ENCODE measurements at places on chromosomes 1 and 21.

DNA sequence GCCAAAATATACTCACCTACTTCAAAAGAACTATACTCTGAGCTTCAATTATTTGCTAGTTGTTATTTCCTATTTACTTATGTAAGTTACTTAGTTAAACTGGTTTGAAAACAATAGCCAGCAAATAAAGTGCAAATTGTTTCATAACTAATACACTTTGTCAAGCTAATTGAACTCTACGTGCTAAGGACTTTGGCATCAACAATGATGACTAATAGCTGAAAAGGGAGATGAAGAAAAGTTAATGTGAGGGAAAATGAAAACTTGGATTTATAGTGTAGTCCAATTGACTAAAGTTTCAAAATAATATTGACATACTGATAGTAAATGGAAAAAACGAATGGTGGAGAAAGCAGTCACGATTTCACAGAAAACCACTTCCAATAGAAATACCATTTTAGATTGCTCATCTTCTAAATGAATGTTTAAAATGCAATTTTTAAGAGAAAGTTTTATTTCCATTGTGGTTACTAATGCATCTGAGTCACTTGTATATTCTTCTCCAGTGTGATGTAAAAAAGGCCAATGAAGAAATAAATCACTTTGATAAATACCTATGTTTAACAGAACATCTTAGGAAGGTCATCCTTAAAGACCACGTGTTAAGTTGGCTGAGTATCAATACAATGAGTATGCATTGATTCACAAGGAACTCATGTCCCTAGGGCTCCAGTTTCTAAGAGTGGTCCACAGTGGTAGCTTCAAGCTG lies 455.2 kb downstream of the LTN1 start:
- DNase-seq: no peak

DNA sequence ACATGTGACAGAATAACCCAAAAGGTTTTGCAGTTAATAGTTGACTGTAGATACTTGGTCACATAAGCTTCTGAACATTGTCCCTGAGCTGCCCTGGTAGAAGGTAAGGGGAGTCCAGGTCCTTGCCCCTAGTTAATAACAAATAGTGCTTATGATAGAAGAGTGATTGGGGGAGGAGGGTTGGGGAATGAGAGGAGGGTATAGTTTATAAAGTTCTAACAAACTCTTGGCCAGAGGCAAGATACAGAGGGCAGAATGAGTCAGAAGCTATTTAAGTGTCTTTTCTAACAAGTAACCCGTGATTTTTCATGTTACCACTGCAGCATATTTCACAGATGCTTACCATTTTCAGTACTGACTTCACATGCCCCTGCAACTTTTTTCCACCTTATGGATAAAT lies 26.7 kb upstream of the MYOCOS start:
- DNase-seq: no peak

DNA sequence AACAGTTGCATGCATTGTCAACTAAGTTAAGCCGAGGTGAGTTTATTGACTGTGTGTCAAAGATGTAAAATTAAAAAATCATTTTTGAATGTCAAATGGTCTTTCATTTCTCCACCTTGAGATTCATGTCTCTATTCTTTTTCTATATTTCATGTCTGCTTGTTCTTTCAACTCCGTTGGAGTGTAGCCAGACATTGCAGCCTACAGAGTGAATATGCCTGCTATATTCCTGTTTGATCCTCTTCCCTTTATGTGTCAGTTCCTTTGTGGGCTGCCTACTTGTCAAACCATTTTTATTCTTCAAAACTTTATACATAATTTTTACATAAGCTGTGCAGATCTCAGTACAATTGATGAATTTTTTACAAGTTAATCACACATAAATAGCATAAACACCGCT lies 1325.8 kb upstream of the PRMT6 start:
- no peak for DNase-seq

DNA sequence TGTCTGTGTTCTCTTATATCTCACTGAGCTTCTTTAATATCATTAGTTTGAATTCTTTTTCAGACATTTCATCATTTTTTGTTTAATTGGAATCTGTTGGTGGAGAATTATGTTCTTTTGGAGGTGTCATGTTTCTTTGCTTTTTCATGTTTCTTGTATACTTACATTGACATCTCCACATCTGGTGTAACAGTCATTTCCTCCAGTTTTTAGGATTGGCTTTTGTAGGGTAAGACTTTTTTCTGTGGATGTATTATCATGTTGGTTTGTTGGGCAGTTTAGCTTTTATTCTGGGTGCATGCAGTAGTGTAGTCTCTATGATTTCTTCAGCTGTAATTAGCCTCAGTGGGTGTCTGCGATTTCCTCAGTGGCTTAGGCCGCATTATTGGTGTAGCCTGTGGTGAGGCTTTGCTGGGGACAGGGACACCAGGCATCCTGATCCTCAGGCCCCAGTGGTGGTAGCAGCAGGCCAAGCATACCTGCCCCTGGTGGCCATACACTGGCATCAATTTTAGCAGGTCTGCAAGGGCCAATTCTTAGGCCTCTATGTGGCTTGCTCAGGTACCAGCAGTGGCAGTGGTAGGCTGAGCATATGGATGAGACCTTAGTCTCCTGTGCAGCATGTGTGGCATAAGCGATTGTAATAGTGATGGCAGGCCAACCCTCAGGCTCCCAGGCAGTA lies 77.6 kb upstream of the SAMD13 start:
- no peak for DNase-seq

- DNase-seq: no peak
Measured at GRCh38 chr1:30698401-30698981, 24.9 kb downstream of the MATN1 start.

- DNase-seq: no peak
Measured at GRCh38 chr1:44670751-44671640, 3.3 kb downstream of the TMEM53 start.

DNA sequence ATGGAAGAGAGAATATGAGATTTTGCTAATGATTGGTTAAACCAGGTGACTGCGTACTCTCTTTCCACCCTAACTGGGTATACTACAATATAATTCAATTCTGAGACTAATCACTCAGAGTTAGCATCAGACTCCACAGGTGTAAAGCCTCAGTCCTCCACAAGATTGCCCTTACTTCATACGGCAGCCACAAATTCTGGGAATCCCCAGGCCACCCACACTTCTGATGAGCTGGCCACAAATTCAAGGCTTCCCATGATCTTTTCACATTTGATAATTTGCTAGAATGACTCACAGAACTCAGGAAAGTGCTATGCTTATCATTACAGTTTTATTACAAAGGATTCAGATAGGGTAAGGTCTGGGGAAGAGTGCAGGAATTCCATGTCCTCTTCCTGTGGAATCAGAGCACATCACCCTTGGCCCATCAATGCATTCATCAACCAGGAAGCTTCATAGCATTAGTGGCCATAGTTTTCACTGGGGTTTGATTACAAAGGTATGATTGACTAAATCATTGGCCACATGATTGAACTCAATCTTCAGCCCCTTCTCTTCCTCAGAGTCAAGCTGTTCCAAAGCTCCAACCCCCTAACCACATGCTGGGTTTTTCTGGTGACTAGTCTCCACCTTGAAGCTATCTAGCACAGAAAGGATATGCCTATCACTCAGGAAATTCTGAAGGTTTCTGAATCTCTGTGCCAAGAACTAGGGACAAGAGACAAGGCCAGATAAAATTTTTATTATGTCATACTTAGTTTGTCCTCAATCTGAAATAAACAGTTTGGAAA lies 131.7 kb downstream of the HHIPL2 start:
- no peak for DNase-seq

- peak; percentile 33 for DNase-seq
Measured at GRCh38 chr1:185566995-185567394, 167.2 kb upstream of the HMCN1 start.

DNA sequence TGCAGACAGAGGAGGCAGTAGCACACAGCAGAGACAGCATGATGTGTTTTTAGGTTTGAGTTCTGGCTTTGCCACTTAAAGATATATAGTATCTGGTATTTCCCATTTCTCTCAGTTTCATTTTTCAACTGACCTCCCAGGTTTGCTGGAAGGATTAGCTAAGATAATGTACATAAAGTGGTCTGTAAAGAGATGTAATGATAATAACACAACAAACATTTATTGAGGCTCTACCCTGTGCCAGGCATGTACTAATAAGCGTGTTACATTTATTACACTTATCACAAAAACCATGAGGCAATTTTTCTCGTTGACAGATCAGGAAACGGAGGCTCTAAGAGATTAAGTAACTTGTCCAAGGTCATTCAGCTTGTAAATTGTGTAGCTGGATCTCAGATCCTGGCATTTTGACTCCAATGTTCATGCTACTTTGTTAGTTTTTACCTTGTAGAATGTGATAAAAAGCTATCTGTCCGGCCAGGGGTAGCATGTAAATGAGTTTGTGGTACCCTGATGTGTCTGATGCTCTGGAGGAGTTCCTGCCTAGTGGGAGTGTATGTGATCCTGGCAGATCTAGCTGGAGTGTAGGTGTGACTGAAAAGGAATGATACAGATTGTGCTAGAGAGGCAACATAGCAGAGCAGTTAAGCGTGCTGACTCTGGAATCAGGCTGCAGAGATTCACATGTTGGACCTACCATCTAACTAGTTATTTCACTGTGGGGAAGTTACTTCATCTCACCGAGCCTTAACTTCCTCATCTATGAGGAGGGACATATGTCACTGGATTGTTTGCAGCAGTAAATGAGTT lies 146.6 kb downstream of the VPS13D start:
- DNase-seq: peak; percentile 93

- DNase-seq: no peak
Measured at GRCh38 chr21:35436899-35437298, 387.8 kb upstream of the RUNX1 start.

- DNase-seq: no peak
Measured at GRCh38 chr1:117014209-117014608, 12.6 kb downstream of the CD101 start.

GRCh38 chr1:147599362-147600118 lies 58.2 kb downstream of the BCL9 start:
- peak; percentile 95 for DNase-seq

- DNase-seq: no peak
Measured at GRCh38 chr1:29673669-29674626, 437.6 kb downstream of the PTPRU start.

GRCh38 chr1:184035719-184036516 lies 1.6 kb downstream of the COLGALT2 start:
- DNase-seq: no peak

DNA sequence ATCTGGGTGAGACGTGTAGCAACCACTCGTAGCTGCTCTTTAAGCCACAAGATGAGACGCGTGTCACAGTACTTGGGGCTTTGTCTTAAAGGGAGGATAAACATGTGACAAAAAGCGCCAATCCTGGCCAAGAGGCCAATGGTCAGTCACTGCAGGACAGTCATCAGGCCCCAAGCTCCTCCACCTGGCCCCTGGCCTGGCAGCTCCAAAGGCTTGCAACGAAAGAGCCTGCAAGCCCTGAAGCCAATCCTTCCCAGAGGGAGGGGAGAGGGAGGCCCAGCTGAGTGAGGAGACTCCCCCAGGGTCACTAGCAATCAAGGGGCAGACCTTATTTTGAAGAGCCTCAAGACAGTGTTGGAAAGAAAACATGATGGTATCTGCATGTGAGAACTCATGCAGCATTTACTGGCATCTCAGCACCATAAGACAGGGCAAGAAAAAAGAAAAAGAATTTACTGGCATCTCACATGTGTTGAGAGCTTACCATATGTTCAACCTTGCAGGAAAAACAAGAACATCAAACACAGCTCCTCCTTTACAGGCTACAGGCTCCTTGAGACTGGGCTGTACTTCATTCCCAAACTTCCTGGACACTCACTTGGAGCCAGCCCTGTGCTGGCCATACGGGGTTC lies 11.4 kb downstream of the GLIS1 start:
- no peak for DNase-seq

DNA sequence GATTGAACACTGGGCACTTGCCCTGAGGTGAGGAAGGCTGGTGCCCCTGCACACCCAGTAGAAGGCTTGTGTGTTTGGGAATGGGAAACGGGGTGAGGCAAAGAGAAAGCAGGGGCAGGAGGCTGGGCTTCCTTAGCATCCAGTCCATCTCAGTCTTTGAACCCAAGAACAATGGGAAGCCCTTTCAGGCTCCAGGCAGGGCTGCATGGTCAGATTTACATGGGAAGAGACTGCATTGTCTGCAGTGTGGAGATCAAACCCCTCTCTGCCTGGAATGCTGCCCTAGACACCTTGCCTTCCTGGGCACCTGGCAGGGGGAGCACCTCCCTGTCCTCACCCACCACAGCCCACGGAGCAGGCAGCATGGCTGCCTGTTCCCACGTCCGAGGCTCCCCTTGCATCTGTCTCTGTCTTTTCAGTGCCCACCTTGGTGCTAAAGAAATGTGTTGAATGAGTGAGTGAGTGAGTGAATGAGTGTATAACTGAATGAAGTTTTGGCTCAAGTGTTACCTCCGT lies 268.5 kb downstream of the GRIK3 start:
- no peak for DNase-seq

DNA sequence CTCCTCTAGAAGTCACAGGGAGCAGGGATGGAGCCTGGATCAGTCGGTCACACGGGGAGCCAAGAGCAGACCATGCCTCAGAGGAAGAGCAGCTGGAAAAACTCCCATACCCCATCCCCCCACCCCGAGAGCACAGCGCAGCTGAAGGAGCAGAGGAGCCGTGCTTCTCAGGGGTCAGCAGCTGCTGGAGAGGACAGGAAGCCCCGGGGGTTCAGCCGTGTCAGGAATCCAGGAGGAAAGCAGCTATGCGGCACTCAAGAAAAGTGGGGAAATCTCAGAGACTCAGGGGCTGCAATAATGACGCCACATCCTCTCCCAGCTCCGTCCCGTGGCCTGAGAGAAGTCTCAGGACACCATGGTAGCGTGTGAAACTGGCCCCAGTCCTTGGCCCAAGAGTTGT lies 102.3 kb downstream of the NPHP4 start:
- no peak for DNase-seq

DNA sequence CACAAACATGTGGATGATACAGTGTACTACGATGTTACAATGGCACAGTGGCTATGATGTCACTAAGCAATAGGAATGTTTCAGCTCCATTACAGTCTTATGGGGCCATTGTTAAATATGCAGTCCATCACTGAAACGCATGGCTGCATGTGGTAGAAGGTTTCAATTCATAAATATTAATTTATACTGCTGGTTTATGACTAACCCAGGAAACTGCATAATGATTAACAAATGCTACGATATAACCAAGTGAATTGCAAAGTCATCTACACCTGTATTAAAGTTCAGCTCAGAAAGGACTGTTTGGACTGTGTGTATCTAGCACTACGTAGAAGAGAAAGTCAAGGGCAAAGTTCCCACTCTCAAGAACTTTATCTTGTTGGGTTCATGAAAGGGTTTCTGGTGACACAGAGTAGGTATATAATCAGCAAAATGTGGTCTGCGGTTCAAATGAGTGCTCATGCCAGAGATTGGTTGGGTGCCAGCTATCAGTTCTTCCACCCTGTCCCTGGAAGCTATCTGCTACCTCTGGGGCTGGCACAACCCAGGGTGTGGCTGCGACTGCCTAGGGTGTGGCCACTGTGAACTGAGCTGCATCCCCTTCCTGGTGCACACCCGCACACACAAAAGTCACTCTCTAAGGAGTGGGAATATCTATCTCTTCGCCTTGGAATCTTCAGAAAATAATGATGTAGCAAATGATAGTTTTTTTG lies 14.8 kb downstream of the MGST3 start:
- no peak for DNase-seq

DNA sequence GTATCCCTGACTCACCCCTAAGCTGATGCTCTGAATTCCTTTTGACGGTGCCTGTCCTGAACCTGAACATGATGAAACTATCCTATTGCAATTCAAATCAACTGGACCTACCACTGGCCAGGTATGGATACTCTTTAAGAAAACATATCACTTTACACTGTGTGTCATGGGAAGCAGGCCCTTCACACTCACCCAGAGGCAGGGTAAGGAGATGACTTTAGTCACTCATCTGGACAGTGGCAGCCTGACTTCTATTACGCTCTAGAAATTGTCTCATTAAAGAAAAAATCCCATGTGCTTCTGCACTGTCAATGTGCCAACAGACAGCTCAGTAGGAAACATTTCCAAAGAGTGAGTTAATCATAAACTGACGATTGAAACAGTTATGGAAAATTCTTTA lies 94.3 kb downstream of the VAV3 start:
- DNase-seq: no peak

All from inflammatory macrophage (primary cell).